Nephron progenitor cell (in vitro differentiated cells): ENCODE measurements at places on chromosomes 2 and 18.

GRCh38 chr18:61749546-61749945 is 143.3 kb downstream of the RNF152 start:
- peaks cover 5% of the 10 kb centered on the region for H3K27me3 ChIP-seq
- H3K27ac ChIP-seq, result no peak overlapping the region
- no peak for DNase-seq
- no peaks in the 10 kb centered on the region for H3K36me3 ChIP-seq
- H3K4me1 ChIP-seq, result peaks cover 12% of the 10 kb centered on the region

DNA sequence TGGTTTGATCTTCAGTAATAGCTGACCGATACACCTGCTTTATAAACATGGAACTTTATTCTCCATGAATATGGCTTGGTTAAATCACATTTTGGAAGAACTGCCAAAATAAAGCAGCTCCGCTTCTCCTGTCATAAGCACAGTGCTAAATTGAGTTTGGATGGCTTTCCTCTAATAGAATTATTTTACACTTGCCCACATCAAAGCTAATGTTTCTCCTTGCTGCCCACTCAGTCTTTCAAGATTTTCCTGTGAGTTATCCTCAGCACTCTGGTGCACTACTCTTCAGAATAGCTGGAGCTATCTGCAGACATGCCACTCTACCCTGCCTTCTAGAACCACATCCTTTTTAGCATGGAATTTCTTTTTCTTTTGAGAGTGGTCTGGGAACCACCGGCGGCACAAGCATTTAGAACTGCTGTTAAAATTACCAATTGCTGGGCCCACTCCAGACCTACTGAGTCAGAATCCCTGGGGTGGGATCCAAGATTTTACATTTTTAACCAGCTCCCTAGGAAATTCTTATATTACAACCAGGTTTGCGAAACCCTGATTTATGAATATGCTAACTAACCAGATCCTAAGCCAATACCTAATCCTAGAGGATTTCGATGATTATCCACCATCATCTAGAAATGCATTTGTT is 283.3 kb downstream of the AFF3 start:
- peaks cover 44% of the 10 kb centered on the region for H3K36me3 ChIP-seq
- H3K4me1 ChIP-seq, result peaks cover 29% of the 10 kb centered on the region
- DNase-seq, result no peak

- H3K4me3 ChIP-seq, result no peak overlapping the region
- H3K36me3 ChIP-seq, result no peaks in the 10 kb centered on the region
- H3K27me3 ChIP-seq, result no peaks in the 10 kb centered on the region
- no peak for DNase-seq
- no peak overlapping the region for H3K27ac ChIP-seq
- H3K4me1 ChIP-seq, result no peaks in the 10 kb centered on the region
Observed at GRCh38 chr2:241456546-241456945, 51.8 kb downstream of the STK25 start.

DNA sequence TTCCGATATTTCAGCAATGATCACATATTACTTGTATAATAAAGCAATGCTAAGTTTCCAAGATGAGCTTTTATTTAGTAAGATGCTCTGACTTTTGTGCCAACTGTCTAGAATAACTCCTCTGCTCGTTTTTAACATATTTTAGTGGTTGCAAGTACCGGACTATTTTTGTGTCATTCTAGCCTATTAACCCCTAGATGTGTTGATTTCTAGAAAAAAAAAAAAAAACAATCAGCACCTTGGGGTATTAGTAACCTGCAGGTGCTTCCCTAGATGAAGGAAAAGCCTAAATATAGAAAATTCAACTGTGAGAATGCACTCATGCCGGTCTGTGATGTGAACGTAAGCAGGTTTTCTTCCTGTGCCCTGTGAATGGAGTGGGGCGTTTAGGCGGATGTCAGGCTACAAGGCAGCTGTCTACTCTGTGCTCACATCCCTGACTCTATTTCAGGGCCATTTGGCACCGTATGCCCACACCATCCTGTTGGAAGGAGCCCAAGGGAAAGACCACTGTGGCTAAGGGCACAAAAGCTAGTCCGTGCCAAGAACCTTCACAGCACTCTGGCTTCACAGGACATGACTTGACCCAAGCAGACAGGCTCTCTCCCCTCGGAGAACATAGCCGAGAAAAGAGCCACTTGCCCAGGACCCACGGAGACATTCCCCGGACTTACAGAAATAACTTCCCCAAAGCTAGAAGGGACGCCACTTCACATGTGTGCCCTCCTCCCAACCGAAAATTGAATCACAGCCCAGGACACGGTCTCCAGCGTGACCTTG is 60.9 kb upstream of the AGAP1 start:
- peaks cover 22% of the 10 kb centered on the region for H3K27me3 ChIP-seq
- no peak for DNase-seq
- peaks cover 6% of the 10 kb centered on the region for H3K4me1 ChIP-seq
- no peak overlapping the region for H3K4me3 ChIP-seq
- no peaks in the 10 kb centered on the region for H3K36me3 ChIP-seq

- no peak overlapping the region for H3K4me3 ChIP-seq
- H3K36me3 ChIP-seq, result peaks cover 48% of the 10 kb centered on the region
- no peak for DNase-seq
- no peaks in the 10 kb centered on the region for H3K27me3 ChIP-seq
- H3K4me1 ChIP-seq, result peaks cover 18% of the 10 kb centered on the region
Observed at GRCh38 chr2:121635371-121635770, 13.9 kb downstream of the CLASP1 start.

DNA sequence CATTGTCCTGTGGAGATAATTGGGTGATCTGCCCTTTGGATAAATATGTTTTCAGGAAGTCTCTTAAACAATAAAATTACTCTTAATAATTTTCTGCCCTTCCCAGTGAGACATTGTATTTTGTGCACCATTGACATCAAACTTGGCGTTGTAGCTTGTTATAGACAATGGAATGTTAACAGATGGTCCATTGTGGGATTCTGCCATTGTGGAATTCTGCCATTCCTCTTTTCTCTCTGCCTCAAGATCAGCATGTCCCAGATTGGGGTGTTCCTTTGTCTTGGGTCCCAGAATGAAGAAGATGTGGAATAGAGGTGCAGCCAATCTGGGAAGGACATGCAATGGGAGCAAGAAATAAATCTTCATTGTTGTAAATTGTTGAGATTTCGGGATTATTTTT is 15.1 kb upstream of the LDAH start:
- DNase-seq, result no peak
- H3K4me1 ChIP-seq, result no peaks in the 10 kb centered on the region
- H3K27me3 ChIP-seq, result peaks cover 71% of the 10 kb centered on the region
